Central memory CD4-positive, alpha-beta T cell (primary cell): ENCODE measurements at places on chromosomes 6 and 20.
A peak's percentile ranks its signal among the peaks of the same experiment; 100 is the strongest.

GRCh38 chr6:75167325-75167724 lies 38.5 kb downstream of the COL12A1 start:
- DNase-seq = no peak

GRCh38 chr6:133693565-133693964 lies 195.3 kb upstream of the TCF21 start:
- no peak for DNase-seq

GRCh38 chr6:117976030-117976651 lies 69.1 kb downstream of the SLC35F1 start:
- DNase-seq = peak; percentile 9

DNA sequence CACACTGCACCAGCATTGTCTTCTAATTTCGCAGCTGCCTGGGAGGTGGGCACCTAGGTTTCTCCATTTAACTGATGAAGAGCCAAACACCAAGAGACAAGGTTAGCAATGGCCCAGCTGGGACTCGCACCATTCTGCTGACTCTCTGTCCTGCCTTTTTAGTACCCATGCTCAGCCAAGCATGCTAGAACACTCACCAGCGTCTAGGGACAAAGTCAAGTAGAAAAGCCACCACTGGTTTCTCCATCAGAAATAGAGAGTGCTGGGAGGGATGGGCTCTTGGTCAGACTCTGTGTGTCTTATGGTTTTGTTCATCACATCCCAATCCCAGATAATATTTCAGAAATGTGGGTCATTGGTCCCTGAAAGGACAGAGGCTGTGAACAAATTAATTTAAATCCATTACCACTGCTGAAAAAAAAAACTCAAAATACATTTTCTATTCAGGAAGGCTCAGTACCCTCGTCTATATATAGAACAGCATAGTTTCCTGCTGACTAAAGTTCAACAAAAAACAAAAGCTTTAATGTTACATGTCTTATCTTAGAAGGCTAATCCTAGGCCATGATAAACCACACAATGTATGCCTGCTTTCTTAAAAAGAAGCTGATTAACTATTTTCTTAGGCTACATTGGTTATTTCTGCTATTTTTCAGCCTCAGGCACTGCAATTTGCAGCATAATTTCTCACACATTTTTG lies 111.0 kb downstream of the TBC1D7 start:
- DNase-seq = no peak

DNA sequence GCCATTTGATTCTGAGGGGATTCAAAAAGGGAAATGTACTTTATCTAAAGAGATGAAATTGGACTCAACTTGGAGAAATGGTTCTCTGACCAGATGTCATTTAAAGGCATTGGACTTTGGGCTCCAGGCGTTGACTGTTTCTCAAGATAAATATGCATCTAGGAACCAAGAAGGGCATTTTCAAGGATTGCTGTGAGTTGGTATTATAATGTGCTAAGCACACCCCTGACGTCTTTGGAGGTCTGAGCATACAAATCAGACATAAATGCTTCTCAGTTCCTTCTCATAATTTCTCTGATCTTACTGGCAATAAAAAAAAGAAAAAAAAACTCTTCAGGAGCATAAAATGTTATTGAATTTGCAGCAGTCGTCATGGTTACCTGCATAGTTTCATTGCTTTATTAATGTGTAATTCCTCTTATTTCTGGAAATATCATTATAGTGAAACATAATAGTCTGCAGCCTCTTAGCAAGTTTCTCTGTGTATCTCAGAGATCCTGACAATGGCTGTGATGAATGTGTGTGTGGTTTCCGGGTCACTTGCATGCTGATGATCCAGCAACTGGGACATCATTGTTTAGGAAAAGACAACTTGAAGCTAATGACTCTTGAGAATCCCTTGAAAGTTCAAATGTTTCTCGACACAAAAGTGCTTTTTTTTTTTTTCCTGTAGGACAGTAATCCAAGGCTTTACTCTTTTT lies 136.0 kb downstream of the AIG1 start:
- DNase-seq = no peak

- DNase-seq = no peak
Measured at GRCh38 chr20:9439806-9440205, 74.6 kb upstream of the LAMP5 start.

DNA sequence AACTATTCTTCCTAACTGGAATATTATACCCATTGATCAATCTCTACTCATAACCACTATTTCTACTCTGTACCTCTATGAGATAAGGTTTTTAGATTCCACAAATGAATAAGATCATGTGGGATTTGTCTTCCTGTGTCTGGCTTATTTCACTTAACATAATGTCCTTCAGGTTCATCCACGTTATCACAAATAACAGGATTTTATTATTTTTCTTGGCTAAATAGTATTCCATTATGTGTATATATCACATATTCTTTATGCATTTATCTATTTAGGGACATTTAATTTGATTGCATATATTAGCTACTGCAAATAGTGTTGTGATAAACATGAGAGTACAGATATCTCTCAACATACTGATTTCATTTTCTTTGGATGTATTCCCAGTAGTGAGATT lies 823.0 kb upstream of the ADGRB3 start:
- DNase-seq = no peak

- no peak for DNase-seq
Measured at GRCh38 chr6:29967379-29968010, 25.2 kb downstream of the HLA-A start.

DNA sequence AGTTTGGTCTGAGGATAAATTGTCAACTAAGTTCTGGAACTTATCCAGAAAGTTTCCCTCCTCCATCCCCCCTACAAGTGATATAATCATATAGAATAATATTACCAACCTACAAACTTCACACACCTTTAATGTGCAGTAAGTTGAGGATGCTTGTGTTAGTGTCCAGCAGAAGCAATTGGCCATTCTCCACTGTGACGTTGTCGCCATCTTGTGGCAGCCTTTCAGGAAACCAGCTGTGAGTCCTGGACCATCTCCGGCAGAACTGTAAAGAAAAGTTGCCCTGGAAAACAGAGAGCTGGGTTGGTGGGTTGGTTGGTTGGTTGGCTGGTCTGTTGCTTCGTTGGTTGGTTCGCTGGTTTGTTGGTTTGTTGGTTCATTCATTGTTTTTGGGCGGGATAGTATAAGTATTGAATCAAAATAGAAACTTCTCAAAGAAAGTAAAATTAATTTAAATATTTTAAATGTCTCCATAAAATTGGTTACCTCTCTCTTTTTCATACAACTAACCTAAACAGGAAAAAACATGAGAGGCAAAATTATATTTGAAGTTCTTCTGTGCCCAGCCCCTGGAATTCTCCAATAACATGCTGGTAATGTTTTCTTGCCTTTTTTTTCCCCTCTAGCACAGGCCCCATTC lies 127.5 kb downstream of the PKHD1 start:
- DNase-seq = no peak

DNA sequence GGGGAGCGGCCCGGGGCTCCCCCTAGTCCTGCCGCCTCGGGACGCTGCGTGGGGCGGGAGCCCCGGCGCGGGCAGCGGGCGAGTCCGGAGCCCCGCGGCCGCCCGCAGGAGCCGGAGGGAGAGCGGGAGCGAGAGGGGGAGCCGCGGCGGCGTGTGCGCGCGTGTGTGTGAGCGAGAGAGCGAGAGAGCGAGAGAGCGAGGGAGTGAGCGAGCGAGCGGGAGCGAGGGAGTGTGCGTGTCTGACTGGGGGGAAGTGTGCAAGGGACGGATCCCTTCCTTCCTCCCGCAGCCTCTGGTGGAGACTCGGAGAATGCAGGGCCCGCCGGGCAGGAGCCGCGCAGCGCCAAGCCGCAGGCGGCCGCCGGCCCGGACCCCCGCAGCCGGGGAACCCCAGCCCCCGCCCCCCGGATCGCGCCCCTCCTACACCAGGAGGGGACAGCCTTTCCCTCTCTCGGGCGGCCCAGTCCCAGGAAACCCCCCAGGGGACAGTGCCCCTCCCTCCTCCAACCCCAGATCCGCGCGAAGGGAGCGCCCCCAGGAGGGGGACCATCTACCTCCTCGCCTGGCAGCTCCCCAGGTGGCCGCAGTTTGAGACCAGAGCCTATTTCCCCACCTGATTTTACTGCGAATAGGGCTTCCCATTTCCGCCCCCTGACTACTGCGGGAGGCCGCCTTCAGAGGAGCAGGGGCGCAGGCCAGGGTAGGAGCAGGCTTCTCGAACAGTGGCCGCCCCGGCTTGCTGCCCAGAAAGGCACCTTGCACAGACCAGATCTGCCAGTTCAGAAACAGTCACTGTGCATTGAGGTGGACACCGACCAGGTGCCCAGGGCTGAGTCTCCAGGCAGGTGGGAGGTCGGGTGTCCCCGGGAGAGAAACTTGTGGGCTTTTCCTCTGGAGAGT lies at the start of gene CDH22:
CDH22 (minus strand) TSS at position 241 of the 900 bp plus-strand sequence. CDS start 57,204 bp downstream, outside the sequence.
- peak; percentile 16 for DNase-seq

GRCh38 chr6:112480553-112480952 lies 133.4 kb downstream of the RFPL4B start:
- DNase-seq = no peak

DNA sequence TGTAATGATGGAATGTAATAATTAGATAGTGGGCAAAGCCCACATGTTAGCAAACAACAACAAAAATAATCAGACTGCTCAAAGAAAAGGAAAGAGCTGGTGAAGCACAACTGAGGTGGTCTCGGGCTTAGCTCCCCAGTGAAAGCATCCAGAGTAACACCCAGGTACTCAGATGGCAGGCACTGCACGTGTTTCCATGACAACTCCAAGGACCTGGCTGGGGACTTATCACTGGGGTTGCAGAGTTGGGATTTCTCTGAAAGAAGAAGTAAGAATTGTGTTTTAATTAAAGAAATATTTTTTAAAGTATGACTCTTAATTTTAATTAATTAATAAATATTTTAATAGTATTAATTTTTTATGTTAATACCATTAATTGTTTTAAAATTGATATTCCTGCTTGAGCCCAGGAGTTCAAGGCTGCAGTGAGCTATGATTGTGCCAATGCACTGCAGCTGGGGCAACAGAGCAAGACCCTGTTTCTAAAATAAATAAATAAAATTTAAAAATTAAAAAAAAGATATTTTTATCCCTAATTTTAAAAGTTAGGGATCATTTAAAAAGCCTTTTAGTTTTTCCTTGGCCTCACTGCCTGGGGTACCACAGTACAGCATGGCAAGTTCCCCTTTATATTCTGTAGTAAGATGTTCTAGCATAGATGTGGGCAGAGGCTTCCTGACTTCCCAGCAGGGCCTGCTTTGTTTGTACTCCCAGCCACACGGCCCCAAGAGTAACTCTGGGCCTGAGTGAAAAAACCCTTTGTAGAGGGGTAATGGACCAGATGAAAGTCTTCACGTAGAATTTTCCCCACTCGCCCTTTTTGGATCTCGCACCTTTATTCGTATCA lies 42.2 kb upstream of the UST start:
- DNase-seq = no peak

- DNase-seq = no peak
Measured at GRCh38 chr6:43091436-43091991, 15.4 kb downstream of the PTK7 start.

GRCh38 chr20:59776626-59777330 lies 156.7 kb downstream of the SYCP2 start:
- no peak for DNase-seq

- no peak for DNase-seq
Measured at GRCh38 chr6:75498862-75499261, 5.3 kb upstream of the FILIP1 start.

DNA sequence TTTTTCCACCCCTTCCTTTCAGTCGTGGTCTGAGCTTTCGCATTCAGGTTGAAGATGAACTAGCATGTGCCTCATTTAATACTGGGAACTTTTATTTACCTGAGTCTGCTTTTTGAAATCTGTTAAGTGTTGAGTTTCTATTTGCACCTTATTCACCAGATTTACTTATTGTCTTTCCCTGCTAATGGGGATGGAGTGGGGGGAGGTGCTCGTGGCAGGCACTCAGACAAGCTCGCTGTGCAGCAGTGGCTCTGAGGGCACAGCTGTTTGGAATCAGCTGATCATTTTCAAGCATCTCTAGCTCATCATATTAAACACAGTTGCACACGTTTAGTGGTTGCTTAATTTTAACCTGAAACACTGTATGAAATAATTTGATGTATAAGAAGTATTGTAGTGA lies 35.6 kb downstream of the UTRN start:
- DNase-seq = no peak

DNA sequence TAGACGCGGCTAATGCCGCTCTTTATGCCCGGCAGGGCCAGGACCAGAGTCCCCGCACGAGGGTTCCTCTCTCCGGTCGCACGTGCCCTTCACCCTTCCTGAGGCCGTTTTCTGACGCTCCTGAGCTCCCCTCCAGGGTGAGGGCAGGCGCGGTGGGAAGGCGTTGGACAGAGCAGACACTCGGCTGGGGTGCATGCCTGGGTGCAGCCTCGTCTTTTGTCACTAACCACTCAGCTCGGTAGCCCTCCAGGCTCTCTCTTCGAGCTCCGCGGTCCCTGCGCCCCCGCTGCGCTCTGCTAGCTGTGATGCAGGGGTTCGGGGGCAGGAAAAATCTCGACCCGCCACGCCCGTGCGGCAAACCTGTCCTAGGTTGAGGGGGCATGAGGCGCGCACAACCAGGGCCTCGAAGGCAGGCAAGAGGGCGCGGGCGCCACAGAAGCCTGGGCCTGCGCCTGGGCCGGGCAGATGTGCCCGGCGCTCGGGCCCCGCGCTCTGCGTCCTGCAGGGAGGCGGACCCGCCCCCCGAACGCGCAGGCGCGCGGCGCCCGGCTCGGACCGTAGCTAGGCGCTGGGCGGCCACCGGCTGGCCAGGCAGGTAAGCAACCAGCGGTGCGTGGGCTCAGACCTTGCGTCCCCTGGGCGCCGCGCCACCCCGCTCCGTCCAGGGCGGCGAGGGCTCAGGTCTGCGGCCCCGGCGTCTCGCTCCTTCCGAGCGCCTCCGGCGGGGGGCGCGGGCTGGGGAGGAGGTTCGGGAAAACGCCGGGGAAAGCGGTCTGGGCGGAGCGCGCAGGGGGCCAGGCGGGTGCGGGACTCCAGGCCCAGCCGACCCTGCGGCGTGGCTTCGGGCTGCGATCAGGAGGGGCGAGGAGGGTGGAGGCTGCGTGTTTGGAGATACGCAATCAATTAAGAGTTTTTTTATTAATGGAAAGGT lies at the start of gene L3MBTL1:
L3MBTL1 (plus strand) TSS at position 548 of the 931 bp plus-strand sequence. CDS start 5,807 bp downstream, outside the sequence.
- no peak for DNase-seq

DNA sequence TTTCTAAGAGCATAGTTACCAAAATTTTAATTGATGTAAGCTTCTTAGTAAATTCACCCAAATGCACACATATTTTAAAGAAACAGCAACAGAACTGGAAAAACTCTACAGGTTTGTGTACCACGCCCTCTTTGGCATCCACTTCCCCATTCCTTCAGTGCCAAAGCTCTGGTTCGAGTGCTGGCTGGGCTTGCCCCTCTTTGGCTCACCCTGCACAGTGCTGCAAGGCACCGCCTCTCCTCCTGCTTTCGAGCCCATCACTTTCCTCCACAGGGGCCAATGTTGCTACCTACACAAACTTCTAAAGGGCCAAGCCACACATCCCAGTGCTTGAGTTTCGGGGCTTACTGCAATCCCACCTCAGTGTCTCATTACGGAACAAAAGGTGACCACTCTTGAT lies 9.6 kb downstream of the LRP11 start:
- DNase-seq = no peak

GRCh38 chr6:22917344-22917743 lies 348.0 kb downstream of the HDGFL1 start:
- DNase-seq = no peak

DNA sequence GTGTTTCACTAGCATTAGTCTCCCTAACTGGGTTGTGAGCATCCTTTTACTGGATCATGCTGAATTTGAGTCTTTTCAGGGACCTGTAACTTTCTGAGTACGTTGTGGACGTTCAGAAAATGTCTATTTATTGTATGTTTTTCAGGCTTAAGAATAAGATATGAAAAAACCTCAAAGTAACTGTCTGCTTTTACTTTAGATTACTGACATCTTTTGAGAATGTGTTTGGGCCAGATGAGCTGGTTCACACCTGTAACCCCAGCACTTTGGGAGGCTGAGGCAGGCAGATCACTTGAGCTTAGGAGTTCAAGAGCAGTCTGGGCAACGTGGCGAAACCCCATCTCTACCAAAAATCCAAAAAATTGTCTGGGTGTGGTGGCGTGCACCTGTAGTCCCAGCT lies 32.7 kb downstream of the NCOA3 start:
- DNase-seq = no peak
